ENCODE measurements at places on chromosomes 5 and 9.

GRCh38 chr5:62477801-62478200 lies 65.2 kb downstream of the IPO11 start:
- no peaks in the 10 kb centered on the region for H3K4me1 ChIP-seq
- no peak overlapping the region for H3K27ac ChIP-seq
- no peak overlapping the region for H3K4me3 ChIP-seq
- DNase-seq = no peak
- H3K36me3 ChIP-seq = peaks cover 19% of the 10 kb centered on the region

GRCh38 chr9:89427621-89428221 lies 70.2 kb downstream of the SEMA4D start:
- H3K4me3 ChIP-seq = no peak overlapping the region
- H3K27ac ChIP-seq = peak overlapping the region; percentile 67
- peak; percentile 59 for DNase-seq

DNA sequence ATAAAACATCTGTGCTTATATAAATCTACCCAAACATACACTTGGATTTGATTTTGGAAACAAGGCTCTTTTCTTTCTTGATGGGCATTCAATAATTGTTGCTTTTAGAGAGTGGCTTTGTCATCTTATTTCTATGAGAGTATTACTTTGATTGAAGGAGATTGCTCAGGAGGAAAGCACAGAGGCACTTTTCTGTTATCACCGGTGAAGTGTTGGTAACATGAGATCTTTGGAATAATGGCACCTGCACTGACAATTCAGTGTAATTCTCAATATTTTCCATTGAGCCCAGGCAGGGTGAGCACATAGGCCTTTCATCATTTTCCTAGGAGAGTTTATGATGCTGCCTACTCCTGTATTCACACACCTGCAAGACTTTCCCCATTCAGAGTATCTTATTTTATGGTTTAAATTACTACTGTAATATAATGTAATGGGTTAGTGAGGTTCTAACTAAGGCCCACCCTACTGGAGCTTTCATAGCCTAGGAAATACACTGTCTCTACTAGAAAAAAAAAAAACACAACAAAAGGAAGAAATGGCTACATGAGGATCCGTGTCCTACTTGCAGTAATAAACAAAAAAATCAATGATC lies 244.3 kb downstream of the DENND1A start:
- H3K36me3 ChIP-seq = no peaks in the 10 kb centered on the region
- H3K27ac ChIP-seq = no peak overlapping the region
- DNase-seq = no peak
- H3K4me3 ChIP-seq = no peak overlapping the region
- H3K27me3 ChIP-seq = no peaks in the 10 kb centered on the region

GRCh38 chr9:19231904-19232822 lies 1.7 kb downstream of the DENND4C start:
- H3K27ac ChIP-seq = no peak overlapping the region
- peaks cover 19% of the 10 kb centered on the region for H3K4me1 ChIP-seq
- no peaks in the 10 kb centered on the region for H3K36me3 ChIP-seq
- peak overlapping the region; percentile 71 for H3K4me3 ChIP-seq
- DNase-seq = no peak
- no peaks in the 10 kb centered on the region for H3K27me3 ChIP-seq

GRCh38 chr9:6426117-6426516 lies 13.1 kb downstream of the UHRF2 start:
- H3K36me3 ChIP-seq = peaks cover 19% of the 10 kb centered on the region
- no peaks in the 10 kb centered on the region for H3K27me3 ChIP-seq
- DNase-seq = no peak
- H3K4me3 ChIP-seq = no peak overlapping the region
- no peak overlapping the region for H3K27ac ChIP-seq
- H3K4me1 ChIP-seq = peaks cover 26% of the 10 kb centered on the region

DNA sequence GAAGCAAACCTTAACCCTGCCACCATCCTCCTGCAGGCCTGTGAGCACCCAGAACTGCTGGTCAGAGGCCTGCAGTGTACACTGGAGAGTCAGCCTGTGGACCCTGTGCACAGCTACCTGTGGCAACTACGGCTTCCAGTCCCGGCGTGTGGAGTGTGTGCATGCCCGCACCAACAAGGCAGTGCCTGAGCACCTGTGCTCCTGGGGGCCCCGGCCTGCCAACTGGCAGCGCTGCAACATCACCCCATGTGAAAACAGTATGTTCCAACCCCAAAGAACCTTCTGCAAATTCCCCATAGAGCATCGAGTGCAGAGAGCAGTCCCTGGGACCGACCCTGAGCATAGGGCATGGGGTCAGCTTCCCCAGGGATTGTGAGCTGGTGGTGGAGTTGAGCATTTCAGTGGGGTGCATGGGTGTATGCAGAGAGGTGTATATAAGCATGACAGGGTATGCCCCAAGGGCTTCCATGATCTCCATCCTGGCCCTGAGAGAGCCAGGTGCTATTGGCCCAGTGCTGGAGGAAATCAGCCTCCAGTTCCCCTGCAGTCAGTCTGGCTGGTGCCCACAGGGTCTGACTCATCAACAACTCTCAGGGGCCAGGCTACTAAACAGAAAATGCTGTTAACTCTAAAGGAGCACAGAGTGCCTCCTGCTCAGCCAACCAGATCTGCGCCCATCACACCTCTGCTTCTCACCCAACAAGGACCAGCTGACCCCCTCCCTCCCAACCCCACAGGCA lies 126.2 kb downstream of the SAXO1 start:
- H3K27me3 ChIP-seq = no peaks in the 10 kb centered on the region
- H3K36me3 ChIP-seq = no peaks in the 10 kb centered on the region
- H3K4me3 ChIP-seq = no peak overlapping the region
- H3K27ac ChIP-seq = no peak overlapping the region
- no peak for DNase-seq

GRCh38 chr9:121635300-121635876 lies 16.0 kb upstream of the DAB2IP start:
- H3K27me3 ChIP-seq = no peaks in the 10 kb centered on the region
- no peaks in the 10 kb centered on the region for H3K36me3 ChIP-seq
- no peak overlapping the region for H3K4me3 ChIP-seq
- DNase-seq = no peak

DNA sequence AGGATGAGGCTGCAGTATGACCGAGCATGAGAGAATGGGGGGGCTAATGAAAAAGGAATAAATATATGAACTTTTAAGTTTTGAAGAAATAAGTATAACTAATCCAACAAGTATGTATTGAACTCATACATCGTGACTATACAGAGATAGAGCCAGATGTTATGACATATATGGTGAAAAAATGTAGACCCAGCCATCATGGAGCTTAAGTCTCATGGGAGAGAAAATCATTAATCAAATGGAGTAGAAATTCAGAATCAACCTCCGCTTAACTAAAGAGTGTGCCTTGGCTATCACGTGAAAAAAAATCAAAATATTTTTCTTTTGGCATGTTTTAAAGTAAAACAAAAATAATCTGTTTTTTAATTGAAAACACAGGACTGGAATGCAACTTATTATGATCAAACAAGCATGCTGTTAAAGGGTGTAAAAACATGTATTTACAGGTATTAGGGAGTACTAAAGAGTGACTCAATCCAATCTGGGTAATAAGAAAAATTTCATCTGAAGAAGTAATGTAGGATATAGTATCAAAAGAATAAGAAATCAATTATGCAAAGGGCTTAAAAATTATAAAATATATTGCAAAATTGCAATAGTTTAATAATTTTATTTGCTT lies 868.5 kb upstream of the NUDT12 start:
- no peaks in the 10 kb centered on the region for H3K36me3 ChIP-seq
- H3K4me1 ChIP-seq = no peaks in the 10 kb centered on the region
- no peaks in the 10 kb centered on the region for H3K27me3 ChIP-seq
- H3K4me3 ChIP-seq = no peak overlapping the region
- no peak overlapping the region for H3K27ac ChIP-seq
- DNase-seq = no peak

DNA sequence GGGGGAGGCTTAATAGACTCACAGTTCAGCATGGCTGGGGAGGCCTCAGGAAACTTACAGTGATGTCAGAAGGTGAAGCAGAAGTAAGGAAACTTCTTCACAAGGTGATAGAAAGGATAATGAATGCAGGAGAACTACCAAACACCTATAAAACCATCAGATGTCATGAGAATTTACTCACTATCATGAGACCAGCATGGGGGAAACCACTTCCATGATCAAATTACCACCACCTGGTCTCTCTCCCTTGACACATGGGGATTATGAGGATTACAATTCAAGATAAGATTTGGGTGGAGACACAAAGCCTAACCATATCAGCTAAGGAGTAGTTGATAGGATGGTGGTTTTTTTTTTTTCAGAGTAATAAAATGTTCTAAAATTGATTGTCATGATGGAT lies 201.8 kb downstream of the CDH12 start:
- H3K27ac ChIP-seq = no peak overlapping the region
- H3K4me3 ChIP-seq = no peak overlapping the region
- no peaks in the 10 kb centered on the region for H3K4me1 ChIP-seq
- no peaks in the 10 kb centered on the region for H3K27me3 ChIP-seq
- no peak for DNase-seq
- no peaks in the 10 kb centered on the region for H3K36me3 ChIP-seq

DNA sequence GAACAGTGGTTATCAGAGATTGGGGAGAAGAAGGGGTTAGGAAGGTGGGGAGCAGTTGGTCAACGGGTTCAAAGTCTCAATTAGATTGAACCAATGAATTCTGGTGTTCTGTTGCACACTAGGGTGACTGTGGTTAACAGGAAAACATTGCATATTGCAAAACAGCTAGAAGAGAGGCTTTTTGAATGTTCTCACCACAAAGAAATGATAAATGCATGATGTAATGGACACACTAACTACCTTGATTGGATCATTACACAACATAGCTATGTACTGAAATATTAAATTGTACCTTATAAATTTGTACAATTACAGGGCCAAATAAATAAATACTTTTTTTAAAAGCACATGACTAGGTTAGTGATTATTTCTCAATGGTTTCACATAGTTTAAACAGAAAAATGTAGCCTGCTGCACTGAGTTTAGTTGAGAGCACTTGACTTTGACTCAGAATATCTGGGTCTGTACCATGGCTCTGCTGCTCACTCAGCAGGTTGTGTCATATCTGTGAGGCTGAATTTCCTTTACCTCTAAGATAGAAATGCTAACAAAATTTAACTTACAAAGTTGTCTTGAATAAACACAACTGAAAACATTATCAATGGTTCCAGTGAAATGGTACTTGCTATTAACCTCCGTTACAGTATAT lies 30.4 kb downstream of the NUDT12 start:
- H3K36me3 ChIP-seq = no peaks in the 10 kb centered on the region
- no peak overlapping the region for H3K4me3 ChIP-seq
- DNase-seq = no peak
- no peak overlapping the region for H3K27ac ChIP-seq
- H3K4me1 ChIP-seq = no peaks in the 10 kb centered on the region

DNA sequence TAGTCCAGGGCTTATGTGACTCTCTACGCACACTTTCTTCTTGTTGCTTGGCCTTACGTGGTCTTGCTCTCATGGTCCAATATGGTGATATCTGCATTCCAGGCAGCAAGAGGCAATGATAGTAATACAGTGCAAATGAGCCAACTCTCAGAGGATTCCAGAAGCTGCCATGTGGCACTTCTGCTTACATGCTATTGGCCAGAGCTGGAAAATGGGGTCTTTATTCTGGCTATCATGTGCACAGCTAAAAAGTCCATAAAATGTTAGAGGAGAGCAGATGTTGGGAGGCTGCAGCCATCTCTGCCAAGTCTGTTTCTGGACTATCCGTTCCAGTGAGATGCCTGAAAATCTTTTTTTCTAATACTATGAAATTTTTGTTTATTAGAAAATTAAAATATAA lies 2.9 kb upstream of the SEPTIN8 start:
- H3K4me3 ChIP-seq = no peak overlapping the region
- H3K4me1 ChIP-seq = peaks cover 23% of the 10 kb centered on the region
- H3K36me3 ChIP-seq = no peaks in the 10 kb centered on the region
- no peak for DNase-seq
- peaks cover 39% of the 10 kb centered on the region for H3K27me3 ChIP-seq

- H3K36me3 ChIP-seq = no peaks in the 10 kb centered on the region
- no peak for DNase-seq
- H3K27ac ChIP-seq = no peak overlapping the region
- no peaks in the 10 kb centered on the region for H3K4me1 ChIP-seq
- no peak overlapping the region for H3K4me3 ChIP-seq
Observed at GRCh38 chr5:82813861-82814260, 263.3 kb downstream of the TMEM167A start.

DNA sequence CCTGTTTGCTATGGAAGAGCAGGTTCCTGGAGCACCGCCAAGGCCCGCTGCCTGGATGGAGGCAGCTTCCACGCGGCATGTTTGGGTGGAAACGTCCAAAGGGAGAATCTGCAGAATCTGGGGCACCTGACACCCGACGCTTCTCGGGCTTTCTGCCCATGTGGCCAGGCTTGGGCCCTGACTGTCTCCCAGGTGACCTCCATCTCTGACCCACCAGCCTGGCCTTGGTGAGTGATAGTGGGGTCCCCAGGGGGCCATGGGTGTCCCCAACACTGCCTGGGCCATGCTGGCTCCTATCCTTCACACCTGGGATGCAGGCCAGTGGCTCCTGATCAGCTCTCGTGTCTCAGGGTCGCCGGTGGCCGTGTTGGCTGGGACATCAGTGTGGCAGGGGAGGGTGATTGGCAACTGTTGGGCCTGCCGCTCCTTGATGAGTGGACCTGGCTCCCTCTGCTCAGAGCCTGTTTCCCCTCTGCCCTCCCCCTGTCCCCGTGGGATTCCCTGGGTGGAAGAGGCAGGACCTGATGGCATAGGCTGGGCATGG lies 34.0 kb downstream of the GLT6D1 start:
- no peaks in the 10 kb centered on the region for H3K36me3 ChIP-seq
- H3K27ac ChIP-seq = no peak overlapping the region
- no peak for DNase-seq
- H3K4me1 ChIP-seq = peaks cover 5% of the 10 kb centered on the region
- H3K27me3 ChIP-seq = peaks cover 5% of the 10 kb centered on the region

GRCh38 chr9:94031946-94032345 lies 52.3 kb upstream of the PTPDC1 start:
- no peak overlapping the region for H3K4me3 ChIP-seq
- no peaks in the 10 kb centered on the region for H3K36me3 ChIP-seq
- H3K27ac ChIP-seq = no peak overlapping the region
- no peak for DNase-seq
- peaks cover 15% of the 10 kb centered on the region for H3K4me1 ChIP-seq
- no peaks in the 10 kb centered on the region for H3K27me3 ChIP-seq

GRCh38 chr5:547086-547924 lies 23.1 kb upstream of the SLC9A3 start:
- no peak overlapping the region for H3K27ac ChIP-seq
- peaks cover 27% of the 10 kb centered on the region for H3K27me3 ChIP-seq
- DNase-seq = no peak
- no peaks in the 10 kb centered on the region for H3K36me3 ChIP-seq
- H3K4me1 ChIP-seq = peaks cover 20% of the 10 kb centered on the region
